Stimulated activated CD8-positive, alpha-beta memory T cell treated with anti-CD3 and anti-CD28 coated beads, Interleukin-15, amount 100 ng/mL, for 48 hours (primary cell): ENCODE measurements at places on chromosomes 5 and 9.

- DNase-seq = no peak
These were observed 72.1 kb upstream of the RASA1 start for GRCh38 chr5:87195616-87196015.

GRCh38 chr9:98864281-98865174, 57.1 kb downstream of the GALNT12 start:
- DNase-seq = no peak

- no peak for DNase-seq
These were observed 116.1 kb upstream of the PITX1 start for GRCh38 chr5:135149956-135150723.

GRCh38 chr5:92003806-92004205, 620.7 kb upstream of the ARRDC3 start:
- no peak for DNase-seq

DNA sequence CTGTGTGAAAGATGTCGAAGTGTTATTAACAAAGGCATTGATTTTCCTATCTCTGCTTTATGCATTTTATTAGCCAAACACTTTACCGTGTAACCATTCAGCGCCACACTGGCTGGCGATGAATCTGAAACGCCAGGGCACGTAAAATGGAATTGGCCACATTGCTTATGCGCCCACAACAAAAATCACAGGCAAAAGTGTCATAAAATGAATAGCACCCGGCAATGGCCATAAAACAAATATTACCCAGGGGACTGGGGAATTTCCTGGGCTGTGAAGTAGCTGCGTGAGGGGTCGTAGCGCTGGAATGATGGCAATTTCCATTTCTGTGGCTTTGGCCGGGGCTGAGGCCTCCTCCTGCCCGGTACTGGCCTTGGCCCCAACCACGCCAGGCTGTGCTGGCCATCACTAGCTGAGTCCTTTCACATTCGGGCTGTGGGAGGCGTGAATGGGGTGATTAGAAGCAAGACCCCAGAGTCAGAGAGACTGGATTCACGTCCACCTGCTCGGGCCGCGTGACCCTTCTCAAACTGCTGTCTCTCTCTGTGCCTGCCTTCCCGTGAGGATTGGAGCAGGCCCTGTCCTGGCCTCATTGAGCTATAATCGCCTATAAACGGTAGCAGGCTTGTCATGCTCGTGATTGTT, 254.5 kb downstream of the PBX3 start:
- no peak for DNase-seq

DNA sequence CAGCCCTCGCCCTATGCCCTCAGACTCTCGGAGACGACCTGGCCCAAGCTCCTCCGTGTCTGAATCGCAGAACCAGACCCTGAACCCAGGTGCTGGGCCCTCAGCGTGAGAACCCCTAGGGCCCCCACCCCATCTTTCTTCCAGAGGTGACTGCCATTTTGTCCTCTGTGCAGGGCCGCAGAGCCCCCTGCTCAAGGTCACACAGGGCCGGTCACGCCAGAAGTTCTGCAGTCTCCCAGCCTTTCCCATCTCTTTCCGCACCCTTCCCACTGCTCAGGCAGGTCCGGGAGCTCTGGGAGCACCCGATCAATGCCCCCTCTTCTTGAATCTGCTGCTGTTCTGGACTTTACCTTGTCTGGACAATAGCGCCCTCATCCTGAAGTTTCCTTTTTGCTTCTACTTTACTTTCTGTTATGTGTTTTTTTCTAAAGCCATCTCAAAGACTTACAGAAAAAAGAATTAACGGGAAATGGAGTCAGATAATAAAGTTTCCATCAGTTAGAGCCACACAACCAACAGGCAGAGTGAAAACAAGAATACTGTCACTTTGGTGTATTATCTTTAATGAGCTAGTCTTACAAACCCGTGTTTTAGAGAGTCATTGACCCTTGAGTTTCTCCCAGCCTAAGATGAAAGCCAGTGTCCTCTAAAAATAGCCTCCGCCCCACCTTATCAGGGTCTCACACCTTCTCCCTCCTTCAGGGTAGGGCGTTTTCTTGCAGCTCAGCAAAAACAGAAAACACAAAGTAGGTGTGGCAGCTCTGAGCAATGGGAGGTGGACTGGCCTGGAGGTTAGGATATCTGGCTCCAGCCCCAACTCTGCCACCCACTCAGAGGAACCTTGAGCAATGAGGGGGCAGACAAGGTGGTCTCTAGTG, 1.8 kb downstream of the TMOD1 start:
- DNase-seq = no peak
